ENCODE measurements at places on chromosomes 12 and 14.
A peak's percentile ranks its signal among the peaks of the same experiment; 100 is the strongest.

DNA sequence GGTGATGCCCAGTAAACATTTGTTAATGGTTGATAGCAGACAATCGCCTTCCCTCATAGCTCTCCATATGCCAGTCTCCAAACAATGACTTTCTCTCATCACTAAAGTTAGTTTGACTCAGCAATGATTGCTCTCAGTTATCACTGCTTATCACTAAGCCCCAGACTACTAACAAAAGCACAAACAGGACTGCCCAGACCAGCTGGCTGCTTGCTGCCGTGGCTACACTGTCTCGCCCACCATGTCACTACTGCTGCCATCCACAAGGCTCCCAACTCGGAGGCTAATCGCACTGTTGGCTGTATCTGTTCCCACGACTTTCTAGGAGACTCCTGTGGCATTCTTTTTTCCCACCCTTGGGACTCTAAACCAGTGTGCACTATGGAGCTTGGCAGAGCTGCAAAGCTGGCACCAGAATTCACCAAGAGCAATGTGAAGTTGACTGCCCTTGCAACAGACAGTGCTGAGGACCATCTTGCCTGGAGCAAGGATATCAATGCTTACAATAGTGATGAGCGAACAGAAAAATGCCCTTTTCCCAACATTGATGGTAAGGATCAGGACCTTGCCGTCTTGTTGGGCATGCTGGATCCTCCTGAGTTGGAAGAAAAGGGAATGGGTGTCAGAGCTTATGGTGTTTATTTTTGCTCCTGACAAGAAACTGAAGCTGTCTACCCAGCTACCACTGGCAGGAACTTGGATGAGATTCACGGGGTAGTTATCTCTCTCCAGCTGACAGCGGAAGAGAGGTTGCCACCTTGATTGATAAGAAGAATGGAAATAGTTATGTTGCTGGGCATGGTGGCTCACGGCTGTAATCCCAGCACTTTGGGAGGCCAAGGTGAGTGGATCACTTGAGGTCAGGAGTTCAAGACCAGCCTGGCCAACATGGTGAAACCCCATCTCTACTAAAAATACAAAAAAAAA is 27.1 kb upstream of the NR2C1 start:
- no peak for DNase-seq

GRCh38 chr12:1870086-1870485 is 48.4 kb downstream of the CACNA2D4 start:
- no peak for DNase-seq

- peak; percentile 7 for DNase-seq
These were observed 186.7 kb downstream of the EFCAB11 start for GRCh38 chr14:89767861-89768268.

DNA sequence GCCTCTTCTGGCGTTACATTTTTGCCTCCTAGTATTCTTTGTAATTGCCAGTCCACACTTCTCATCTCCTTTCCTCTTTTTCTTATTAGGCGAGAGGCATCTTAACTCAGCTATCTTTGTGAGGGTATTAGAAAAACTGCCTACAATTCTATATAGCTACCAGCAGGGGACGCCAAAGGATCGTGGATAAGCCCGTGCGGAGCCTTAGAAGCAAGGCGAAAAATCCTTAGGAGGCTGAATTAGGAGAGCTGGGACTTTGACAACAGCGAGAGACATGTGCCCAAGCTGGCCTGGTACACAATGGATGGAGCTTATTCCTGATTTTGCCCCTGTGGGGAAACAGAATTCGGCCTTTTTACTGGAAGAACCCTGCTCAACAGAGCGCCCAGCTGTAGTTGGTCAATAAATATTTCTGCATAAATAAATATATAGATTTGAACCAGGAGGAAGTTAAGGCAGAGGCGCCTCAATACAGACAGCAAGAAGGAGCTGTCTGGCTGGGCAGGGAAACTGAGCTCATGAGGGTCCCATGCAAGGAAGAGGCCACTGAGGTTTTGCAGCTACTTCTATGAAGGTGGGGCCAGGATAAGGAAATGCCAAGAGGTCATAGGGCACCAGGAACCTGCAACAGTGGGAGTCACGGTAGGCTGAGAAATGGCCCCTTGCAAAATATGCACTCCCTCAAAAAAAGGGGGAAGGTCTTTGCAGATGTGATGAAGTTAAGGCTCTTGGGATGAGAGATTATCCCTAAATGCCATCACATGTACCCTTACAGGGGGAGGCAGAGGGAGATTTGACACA is 14.6 kb upstream of the RBM19 start:
- peak; percentile 7 for DNase-seq

- DNase-seq: no peak
These were observed 120.5 kb downstream of the DENND5B start for GRCh38 chr12:31470459-31470858.

DNA sequence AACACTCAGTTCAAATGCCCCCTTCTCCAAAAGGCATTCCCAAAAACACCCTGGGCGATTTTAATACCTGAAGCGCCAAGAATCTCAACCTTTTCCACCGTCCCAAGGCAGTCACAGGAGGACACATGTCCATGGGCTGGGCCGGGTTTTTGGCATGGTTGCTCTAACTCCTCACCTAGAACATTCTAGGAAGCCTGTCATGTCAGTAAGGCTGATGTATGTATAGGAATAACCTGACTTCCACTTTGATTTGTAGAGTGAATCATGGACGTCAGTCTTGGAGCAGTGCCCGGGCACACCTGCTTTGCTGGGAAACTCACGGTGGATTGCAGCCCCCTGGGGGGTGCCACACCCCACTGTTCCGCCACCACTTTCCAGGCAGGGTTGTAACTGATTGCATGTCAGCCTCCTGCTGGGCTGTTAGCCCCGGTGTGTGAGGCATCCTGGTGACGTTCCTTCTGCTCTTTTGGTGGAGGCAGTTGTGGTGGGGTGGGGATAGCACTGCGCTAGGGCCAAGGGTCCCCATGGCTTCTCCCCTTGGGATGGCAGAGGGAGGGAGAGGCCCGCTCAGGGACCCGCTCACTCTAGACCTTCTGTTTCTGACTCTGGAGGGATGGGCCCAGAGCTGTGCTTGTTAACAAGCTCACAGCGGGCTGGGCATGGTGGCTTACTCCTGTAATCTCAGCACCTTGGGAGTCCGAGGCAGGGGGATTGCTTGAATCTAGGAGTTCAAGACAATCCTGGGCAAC is 35.2 kb upstream of the FAM181A start:
- DNase-seq: no peak

DNA sequence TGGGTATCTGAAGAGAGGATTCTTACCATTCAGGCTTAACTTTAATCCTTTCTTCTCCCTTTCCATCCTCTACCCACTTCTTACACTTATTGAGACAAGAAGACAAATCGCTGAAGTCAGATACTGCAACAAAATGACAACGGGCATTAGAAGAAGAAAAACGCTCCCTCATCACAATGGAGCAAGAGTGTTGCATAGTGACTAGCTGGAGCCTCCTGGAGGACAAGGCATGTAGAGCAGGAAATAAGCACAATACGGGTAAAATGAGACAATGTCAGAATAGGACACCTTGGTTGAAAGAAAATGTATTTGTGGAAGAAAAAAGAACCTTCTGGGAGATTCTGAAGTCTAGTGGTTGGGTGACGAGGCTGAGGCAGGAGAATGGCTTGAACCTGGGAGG is 501.0 kb downstream of the RERGL start:
- DNase-seq: no peak

- no peak for DNase-seq
These were observed 85.7 kb downstream of the SPPL3 start for GRCh38 chr12:120818416-120818815.

DNA sequence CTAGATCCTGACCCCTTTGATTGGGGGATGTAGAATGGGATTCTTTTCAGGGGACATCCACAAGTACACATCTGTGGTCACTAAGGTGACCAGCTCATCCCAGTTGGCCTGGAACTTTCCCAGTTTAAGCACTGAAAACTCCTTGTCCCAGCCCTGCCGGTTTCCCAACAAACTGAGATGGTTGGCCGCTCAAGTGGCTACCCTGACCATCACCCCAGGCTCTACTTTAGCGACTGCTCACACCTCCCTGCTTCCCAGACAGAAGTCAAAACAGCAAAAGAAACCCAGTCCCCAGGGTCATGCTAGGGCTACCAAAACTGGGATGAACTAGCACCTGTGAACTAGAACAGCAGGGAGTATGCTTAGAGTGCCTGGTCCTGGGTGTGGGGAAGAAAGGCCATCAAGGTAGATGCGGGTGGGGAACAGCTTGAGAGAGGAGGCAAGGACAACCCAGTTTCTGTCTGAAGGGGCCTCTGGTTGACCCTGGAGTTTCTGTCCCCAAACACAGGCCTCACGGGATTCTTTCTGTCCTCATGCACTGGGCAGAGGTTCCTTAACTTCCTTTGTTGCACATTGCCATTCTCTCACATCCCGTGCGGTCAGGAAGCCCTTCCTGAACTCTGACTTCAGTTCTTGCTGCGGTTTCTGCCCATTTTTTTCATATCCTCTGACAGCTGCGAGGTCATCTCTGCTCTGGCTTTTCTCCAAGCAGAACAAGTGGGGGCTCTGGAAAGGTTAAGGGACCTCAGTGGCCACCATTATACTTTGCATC is 1.6 kb downstream of the LTB4R start:
- no peak for DNase-seq

DNA sequence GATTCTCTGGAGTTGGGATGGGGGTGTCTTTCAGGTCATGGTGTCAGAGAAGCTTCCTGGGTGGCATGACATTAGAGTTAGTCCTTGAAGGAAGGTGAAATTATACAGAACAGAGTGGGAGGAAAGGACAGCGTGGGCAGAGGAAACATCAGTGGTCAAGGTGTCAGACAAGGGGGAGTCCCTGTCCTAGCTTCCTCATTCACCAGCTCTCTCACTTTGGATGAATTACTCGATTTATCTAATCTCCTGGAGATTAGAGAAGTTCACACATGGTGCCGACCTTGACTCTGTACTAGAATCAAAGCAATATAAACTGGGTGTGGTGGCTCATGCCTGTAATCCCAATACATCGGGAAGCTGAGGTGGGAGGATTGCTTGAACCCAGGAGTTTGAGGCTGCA is 492.9 kb downstream of the VRK1 start:
- DNase-seq: no peak

Measured in activated CD8-positive, alpha-beta memory T cell treated with anti-CD3 and anti-CD28 coated beads for 48 hours (primary cell).